ENCODE measurements at places on chromosomes 1 and 21. TPM values are rescaled to one million over a fixed set of nuclear protein-coding genes. Genes with fewer than 3 reads are reported as not detected.

GRCh38 chr1:67888216-67889106 lies 55.2 kb upstream of the GNG12 start:
- H3K27ac ChIP-seq, result peak overlapping the region; percentile 35
- H3K4me3 ChIP-seq, result no peak overlapping the region
- peaks cover 4% of the 10 kb centered on the region for H3K4me1 ChIP-seq
- H3K27me3 ChIP-seq, result no peaks in the 10 kb centered on the region
- no peaks in the 10 kb centered on the region for H3K36me3 ChIP-seq

GRCh38 chr1:226633541-226634165 lies 85.1 kb downstream of the STUM start:
- H3K27me3 ChIP-seq, result no peaks in the 10 kb centered on the region
- peaks cover 55% of the 10 kb centered on the region for H3K36me3 ChIP-seq
- no peak overlapping the region for H3K27ac ChIP-seq
- no peak overlapping the region for H3K4me3 ChIP-seq
- peaks cover 52% of the 10 kb centered on the region for H3K4me1 ChIP-seq

DNA sequence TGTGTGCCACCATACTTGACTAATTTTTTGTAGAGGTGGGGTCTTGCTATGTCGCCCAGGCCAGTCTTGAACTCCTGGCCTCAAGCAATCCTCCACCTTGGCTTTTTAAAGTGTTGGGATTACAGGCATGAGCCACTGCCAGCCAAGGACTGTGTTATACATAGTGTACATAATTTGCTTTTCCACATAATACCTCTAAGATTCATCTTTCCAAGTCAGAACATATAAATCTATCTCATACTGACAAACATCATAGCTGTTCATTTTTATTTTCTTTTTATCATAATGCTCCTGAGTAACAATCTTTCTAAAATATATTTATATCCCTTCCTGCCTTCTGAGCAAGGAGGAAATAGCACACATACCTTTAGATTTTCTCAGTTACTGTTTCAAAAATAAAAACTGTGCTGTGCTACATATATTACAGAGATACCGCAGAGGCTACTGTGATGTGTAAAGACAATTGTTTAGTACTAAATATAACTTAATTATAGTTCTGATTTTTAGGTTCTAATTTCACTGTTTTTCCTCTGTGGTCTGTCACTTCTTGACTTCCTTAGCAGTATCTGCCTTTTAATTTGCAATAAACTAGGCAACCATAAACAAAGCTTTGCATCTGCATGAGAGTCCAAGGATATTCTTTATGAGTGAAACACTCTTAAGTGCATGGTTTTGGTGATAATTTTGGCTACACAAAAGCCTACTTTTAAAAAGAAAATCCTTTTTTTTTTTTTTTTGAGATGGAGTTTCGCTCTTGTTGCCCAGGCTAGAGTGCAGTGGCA lies 59.3 kb downstream of the EYA3 start:
- no peak for DNase-seq
- H3K36me3 ChIP-seq, result no peaks in the 10 kb centered on the region
- no peak overlapping the region for H3K27ac ChIP-seq
- no peaks in the 10 kb centered on the region for H3K27me3 ChIP-seq

DNA sequence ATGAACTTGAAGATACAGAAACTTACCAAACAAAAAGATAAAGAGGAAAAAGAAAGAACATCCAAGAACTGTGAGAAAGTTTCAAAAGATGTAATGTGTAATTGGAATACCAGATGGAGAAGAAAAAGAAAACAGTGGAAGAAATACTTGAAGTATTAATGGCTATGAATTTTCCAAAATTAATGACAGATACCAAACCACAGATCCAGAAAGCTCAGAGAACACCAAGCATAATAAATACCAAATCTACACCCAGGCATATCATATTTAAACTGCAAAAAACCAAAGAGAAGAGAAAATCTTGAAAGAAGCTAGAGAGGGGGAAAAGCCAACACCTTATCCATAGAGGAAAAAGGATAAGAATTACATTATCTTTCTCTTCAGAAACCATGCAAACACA lies 136.4 kb downstream of the CLIC6 start:
- no peak overlapping the region for H3K4me3 ChIP-seq
- DNase-seq, result no peak
- no peaks in the 10 kb centered on the region for H3K27me3 ChIP-seq
- H3K27ac ChIP-seq, result no peak overlapping the region
- H3K36me3 ChIP-seq, result no peaks in the 10 kb centered on the region

GRCh38 chr1:225347123-225347683 lies 80.6 kb downstream of the LBR start:
- H3K27ac ChIP-seq, result no peak overlapping the region
- no peaks in the 10 kb centered on the region for H3K27me3 ChIP-seq
- DNase-seq, result no peak
- no peaks in the 10 kb centered on the region for H3K4me1 ChIP-seq
- no peaks in the 10 kb centered on the region for H3K36me3 ChIP-seq
- no peak overlapping the region for H3K4me3 ChIP-seq

GRCh38 chr1:218620956-218621355 lies 275.8 kb downstream of the TGFB2 start:
- no peaks in the 10 kb centered on the region for H3K36me3 ChIP-seq
- H3K27me3 ChIP-seq, result no peaks in the 10 kb centered on the region
- H3K27ac ChIP-seq, result no peak overlapping the region
- no peak overlapping the region for H3K4me3 ChIP-seq
- H3K4me1 ChIP-seq, result no peaks in the 10 kb centered on the region

SERPINC1 gene
- not detected for polyA plus RNA-seq

TMEM200B gene
- polyA plus RNA-seq, result 8.4 TPM

ADAM15 gene
- 73.1 TPM for polyA plus RNA-seq

THRAP3 gene
- 88.5 TPM for polyA plus RNA-seq

KIF26B gene
- polyA plus RNA-seq, result 37.1 TPM

Data from spinal cord (tissue), 10 donors.